ENCODE measurements at places on chromosomes 1 and 21.
A peak's percentile ranks its signal among the peaks of the same experiment; 100 is the strongest.

DNA sequence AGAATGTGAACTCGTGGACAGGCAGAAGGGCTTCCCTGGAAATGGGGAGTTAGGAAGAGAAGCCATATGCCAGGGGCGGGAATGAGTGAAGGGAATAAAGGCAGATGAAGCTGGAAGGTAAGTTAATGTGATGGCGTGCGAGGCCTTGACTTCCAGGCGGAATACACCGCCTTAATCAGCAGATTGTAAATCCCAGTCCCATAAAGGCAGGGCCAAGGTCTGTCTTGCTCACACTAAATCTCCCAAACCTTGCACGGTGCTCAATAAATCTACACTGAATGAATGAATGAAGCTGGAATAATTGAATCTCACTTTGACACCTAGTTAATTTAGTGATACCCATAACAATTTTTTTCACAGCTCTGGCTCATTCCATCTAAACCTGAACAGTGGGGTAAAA lies 16.8 kb upstream of the PRDM2 start:
- DNase-seq, result no peak

DNA sequence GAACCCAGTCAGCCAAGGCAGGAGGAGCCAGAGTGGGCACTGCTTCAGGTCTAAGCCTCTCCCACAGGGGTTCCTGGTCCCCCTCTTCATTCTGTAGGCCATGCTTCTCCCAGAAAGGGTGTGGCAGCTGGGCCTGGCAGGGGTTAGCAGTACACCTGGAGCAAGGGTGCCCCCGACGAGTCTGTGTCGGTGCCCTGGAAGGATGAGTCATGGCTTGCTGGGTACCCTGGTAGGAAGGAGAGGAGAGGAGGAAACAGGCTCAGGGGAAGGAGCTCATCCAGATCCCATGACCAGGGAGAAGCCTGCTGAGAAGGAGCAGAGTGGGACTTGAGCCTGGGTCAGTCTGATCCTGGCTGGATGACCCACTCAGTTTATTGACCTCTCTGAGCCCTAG lies 10.3 kb downstream of the KDF1 start:
- no peak for DNase-seq

- no peak for DNase-seq
Measured at GRCh38 chr1:41362749-41363590, 1.7 kb downstream of the FOXO6 start.

DNA sequence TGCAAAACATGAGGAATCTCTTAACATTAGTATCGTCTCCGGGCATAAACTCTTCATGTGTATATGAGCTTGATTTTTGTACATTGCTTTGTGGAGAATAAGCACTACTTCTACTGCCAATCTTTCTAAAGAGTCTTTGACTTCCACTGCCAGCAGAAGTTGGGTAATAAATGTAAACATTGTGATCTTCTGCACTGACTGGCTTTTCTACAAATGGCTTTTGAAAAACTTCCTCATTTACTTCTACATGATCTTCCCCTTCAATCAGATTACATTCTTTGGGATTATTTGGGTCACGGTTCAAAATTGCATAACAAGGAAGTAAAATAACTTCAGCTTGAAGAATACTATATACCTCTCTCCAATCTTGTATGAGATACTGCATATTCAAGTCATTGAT lies 30.4 kb upstream of the SLC44A5 start:
- DNase-seq, result no peak

GRCh38 chr1:52679048-52679447 lies 19.1 kb downstream of the COA7 start:
- DNase-seq, result no peak

DNA sequence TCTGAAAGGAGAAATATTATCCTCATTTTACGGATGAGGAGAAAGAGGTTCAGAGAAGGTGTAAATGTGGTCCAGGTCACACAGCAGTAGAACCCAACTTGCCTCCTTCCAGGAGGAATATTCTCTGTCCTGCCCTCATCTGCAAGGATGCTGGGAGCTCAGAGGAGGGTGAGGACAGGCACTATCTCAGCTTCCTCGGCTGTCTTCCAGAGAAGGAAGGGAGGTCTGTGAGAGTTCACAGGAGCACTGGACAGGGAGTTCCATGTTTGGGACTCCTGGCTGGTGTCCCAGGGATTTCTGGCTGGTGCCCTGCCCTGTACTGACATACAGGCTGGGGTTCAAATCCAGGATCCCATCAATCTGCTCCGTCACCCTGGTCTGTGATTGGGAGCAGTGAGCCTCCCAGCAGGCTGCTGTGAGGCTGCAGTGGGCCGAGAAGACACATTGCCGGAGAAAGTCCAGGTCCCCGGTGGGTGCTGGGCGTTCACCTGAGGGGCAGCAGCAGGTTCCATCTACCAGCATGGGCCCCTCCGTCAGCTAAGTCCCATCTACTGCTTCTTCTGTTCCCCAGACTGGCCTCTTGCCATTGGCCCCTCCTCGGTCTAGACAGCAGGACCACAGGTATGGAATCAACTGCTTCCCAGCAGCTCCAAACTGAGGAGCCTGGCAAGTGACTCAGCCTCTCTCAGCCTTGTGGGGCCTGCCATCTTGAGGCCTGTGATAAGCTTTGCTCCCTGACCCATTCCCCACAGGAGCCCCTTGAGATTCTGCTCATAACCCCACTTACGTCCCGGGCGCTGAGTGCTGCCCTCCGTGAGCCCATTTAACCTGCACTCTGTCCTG lies 8.5 kb upstream of the BSND start:
- no peak for DNase-seq

- DNase-seq, result no peak
Measured at GRCh38 chr1:160367516-160367900, 637 bp downstream of the NHLH1 start.

- peak; percentile 71 for DNase-seq
Measured at GRCh38 chr1:41662061-41662764, 177.7 kb upstream of the EDN2 start.

- DNase-seq, result no peak
Measured at GRCh38 chr21:36913247-36914169, 53.0 kb downstream of the HLCS start.

DNA sequence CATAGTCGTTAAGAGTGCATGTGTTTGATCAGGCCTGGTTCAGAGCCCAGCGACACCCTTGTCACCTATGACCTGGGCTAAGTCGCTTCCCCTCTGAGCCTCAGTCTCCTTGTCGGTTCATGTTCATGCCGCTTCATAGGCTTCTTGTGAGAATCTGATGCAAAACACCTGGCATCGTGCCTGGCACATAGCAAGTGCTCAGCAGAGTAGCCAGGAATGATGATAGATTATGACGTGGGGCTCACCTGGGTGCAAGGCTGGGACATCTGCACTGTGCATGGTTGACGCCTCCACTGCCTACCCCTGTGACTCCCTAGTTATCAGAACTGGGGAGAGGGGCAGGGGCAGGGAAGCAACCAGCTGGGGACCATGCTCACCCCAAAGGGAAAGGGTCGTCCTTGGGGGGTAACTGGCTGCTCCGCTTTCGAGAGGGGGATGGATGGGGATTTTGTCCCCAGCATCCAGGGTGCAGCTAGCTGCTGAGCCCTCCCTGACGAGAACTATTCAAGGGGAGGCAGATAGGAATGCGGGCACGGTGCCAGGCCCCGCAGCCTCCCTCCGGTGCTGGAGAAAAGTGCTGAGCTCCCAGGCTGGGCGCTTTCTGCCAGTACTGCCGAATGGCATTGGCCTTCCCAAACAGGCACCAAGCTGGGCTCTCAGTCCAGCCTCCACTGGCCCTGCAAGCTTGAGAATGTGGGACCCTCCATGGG lies 9.3 kb downstream of the EFHD2 start:
- DNase-seq, result no peak

DNA sequence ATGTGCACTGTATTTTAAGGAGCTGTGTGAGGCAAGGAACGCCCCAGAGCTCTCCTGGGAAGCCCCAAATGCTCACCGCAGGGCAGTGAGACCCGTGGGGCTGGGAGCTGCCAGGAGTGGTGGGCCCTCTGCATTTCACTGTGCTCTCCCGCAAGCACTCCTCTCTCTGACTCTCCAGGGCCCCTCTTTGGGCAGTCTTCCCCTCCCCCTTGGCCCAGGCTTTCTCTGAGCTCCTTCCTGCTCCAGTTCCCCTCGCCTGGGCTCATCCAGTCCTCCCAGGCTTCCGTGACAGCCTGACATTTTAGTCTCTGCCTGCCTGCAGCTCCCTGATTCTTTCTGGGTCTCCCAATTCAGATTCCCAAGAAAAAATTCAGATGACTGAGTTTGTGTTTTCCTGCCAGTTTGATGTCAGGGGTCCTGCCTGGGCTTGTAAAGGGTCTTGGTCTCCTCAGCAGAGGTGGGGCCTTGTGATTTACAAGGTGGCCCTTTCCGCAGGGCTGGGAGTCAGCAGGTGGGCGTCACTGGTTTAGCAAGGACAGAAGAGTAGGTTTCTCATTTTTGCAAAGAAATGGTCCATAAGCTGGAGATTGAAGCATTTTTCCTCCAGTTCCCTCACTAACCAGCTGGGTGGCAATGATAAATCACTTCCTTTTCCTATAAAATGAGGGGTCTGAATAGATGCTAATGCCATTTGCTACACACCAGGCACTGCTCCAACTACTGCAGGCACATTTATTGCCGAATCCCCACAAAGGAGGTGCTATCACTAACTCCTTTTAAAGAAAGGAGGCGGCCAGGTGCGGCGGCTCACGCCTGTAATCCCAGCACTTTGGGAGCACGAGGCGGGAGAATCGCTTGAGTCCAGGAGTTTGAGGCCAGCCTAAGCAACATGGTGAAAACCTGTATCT lies 1.9 kb upstream of the CA6 start:
- peak; percentile 72 for DNase-seq

DNA sequence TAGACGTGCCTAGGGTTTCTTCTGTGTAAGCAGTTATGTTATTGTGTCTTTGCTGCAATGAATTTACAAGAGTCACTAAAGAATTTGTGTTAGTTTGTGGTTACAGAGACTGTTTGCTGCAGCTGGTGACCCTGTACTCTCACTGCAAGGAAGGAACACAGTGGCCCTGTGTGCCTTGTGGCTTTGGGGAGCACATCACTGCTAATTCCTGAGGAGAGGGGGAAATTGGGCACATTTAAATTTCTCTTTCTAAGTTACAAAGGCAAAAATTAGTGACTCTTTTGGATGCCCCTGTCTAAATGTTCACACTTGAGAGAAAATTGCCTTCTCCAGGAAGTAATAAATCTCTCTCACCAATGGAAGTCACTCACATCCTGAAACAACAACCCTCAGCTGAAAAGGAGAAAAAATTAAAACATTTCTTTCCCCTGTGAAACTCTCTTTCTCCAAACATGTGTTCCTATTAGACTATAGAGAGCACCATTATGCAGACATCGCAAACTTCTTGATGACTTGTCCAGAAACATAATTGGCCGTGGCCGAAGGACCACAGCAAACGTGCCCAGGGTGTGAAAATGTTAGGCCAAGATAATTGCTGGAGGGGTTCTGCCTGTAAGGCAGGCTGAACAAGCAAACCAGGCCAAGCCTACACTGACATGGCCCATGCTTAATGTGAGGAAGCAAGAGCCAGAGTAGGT lies 32.3 kb upstream of the SPAG17 start:
- no peak for DNase-seq

DNA sequence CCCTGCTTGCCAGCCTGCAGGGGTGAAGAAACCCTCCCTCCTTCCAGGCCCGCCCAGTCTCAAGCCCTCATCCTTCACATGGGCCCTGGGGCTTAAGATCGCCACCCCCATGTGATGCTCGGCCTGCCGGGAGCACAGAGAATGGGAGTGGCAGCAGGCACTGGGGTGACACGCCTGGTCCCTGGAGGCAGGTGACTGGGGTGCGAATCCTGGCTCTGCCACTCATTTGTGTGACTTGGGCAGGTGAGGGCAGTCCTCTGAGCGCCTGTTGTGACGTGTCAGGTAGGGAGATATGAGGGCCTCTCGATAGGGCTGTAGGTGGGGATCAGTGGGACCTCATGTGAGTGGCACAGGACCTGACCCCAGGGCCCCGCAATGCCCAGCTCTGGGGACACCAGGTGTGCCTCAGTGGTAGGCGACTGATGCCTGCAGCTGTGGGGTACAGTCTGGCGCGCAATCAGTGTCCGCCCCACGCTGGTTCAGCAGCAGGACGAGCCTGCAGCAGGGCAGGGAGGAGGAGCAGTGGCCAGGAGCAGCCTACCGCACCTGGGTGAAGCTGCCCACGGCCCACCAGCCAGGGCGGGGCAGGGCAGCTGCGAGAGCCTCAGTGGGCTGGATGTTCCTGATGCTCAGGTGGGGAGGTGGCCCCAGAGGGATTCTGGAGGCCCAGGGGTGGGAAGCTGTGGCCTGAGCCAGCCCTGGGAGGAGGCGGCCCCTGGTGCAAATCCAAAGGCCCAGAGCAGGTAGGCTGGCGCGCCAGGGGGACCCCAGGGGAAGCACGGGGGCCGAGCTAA lies 6.2 kb downstream of the SH2D5 start:
- DNase-seq, result no peak

GRCh38 chr1:38210021-38210894 lies 163.7 kb upstream of the POU3F1 start:
- no peak for DNase-seq

- no peak for DNase-seq
Measured at GRCh38 chr1:36951761-36952160, 82.6 kb downstream of the GRIK3 start.

- no peak for DNase-seq
Measured at GRCh38 chr21:43191521-43191920, 22.7 kb downstream of the CRYAA start.

DNA sequence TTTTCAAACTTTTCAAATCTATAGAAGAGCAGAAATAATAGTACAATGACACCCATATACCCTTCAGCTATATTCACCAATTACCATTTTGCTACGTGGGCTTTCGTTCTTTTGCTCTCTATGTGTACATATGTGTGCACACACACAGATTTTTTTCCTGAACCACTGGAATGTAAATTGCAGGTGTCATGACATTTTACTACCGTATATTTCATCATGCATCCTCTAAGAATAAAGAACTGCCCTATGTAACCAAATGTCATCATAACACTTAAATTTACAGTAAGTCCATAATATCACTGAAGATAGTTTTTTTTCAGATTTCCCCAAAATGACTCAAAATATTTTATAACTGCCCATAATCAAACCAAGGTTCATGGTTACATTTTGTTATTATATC lies 88.4 kb upstream of the GFI1 start:
- DNase-seq, result no peak

- DNase-seq, result no peak
Measured at GRCh38 chr1:231419147-231419546, 2.9 kb downstream of the EGLN1 start.

DNA sequence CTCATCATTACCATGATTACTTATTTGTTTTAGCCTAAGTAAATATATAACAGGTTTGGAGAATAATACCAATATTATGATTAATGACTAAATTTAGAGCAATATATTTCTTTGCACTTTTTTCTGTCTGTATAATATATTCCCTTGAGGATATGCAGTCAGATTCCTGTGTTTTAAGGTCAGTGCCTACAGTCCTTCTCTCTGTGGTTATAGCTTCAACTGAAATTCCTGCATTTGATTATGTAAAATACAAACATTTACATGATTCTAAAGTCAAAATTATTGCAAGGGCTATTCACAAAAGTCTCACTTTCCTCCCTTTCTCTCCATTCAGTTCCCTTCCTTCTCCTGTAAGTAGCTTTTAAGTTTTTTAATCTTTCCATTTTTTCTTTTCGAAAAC lies 142.9 kb upstream of the COL6A1 start:
- no peak for DNase-seq

- no peak for DNase-seq
Measured at GRCh38 chr1:192160196-192160595, 1.9 kb downstream of the RGS18 start.

- peak; percentile 80 for DNase-seq
Measured at GRCh38 chr1:36585569-36586548, 103.1 kb upstream of the CSF3R start.

GRCh38 chr1:192357924-192358323 lies 41.1 kb downstream of the RGS21 start:
- DNase-seq, result no peak

- DNase-seq, result no peak
Measured at GRCh38 chr1:50179639-50180038, 70.9 kb downstream of the ELAVL4 start.

GRCh38 chr21:32733356-32733755 lies 5.5 kb upstream of the SYNJ1 start:
- DNase-seq, result no peak
